Heart left ventricle (tissue), 16 donors: ENCODE measurements at places on chromosomes 11 and 22.

- DNase-seq: no peak
Observed at GRCh38 chr22:18024956-18025720, 777 bp upstream of the MICAL3 start.

- DNase-seq: no peak
Observed at GRCh38 chr22:47310601-47311000, 548.2 kb downstream of the TBC1D22A start.

DNA sequence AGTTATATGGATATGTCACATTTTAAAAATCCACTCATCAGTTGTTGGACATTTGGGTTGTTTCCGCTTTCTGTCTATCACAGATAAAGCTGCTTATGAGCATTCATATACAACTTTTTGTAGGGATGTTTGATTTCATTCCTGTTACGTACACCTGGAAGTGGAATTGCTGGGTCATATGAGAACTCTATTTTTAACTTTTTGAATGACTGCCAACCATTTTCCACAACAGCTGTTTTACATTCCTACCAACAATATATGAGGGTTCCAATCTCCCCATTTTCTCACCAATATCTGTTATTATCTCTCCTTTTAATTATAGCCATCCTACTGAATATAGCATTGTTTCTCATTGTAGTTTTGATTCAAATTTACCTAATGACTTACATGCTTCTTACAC is 172.0 kb downstream of the UVRAG start:
- DNase-seq: no peak

DNA sequence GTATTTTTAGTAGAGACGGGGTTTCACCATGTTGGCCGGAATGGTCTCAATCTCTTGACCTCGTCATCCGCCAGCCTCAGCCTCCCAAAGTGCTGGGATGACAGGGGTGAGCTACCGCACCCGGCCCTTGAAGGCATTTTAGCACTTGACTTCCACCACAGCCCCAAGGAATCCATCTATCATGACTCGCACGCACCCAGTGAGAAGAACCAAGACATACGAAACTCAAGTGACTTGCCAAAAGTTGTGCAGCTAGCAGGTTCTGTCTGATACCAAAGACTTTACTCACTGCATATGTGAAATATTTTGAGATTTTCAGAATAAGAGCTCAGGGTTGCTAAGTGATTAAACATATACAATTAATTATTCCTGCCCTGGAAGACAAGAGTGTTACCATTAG is 21.0 kb downstream of the FLI1 start:
- DNase-seq: no peak

DNA sequence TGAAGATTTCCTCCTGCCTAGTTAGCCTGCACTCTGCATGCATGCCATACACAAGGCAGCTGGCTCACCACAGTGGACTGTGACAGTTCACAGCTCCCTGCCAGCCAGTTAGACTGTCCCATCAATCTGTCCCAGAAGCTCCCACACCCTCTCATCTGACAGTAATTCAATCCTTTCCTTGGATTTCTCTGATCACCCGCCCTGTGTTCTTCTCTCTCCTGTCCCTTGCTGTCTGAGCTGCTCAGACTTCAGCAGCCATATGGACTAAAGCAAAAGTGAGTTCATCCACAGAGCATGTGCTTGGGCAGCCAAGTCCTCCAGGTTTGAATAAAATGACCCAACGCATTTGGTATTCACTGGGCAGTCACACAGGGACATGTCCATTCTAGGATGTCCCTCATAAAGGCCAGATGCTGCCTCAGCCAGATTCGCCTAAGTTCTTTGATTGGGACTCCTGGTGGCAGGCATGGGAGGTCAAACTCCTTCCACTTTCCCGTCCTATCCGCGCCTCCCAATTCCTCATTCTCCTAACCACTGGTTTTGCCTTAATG is 54.5 kb upstream of the ZBTB44 start:
- peak; percentile 21 for DNase-seq

GRCh38 chr22:20027966-20028854 is 7.3 kb downstream of the TANGO2 start:
- no peak for DNase-seq

- no peak for DNase-seq
Observed at GRCh38 chr11:84212468-84213390, 926.6 kb upstream of the CCDC90B start.

GRCh38 chr22:28773461-28773867 is 969 bp downstream of the CCDC117 start:
- no peak for DNase-seq

DNA sequence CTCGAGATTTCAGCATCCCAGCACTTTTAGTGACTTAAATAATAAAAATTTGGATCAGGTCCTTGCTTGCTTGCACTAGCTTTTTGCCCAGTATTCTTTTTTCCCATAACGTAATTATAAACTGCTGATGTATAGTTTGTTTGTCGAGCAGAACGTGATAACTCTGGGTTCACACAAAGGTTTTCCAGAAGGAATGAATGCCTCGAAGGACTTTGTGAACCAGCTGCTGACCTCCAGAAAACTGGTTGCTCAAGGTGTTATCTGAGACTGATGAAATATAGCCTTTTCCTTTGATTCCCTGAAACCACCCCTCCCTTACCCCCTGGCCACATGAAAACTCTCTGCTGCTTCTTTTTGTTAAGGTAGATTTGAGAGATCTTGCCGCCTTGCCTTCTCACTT is 229.1 kb upstream of the CARD18 start:
- no peak for DNase-seq

- no peak for DNase-seq
Observed at GRCh38 chr22:23801238-23801821, 14.6 kb downstream of the SMARCB1 start.

- no peak for DNase-seq
Observed at GRCh38 chr11:48058788-48059187, 78.4 kb downstream of the PTPRJ start.

GRCh38 chr22:44918925-44919392 is 90.8 kb downstream of the PHF21B start:
- no peak for DNase-seq

DNA sequence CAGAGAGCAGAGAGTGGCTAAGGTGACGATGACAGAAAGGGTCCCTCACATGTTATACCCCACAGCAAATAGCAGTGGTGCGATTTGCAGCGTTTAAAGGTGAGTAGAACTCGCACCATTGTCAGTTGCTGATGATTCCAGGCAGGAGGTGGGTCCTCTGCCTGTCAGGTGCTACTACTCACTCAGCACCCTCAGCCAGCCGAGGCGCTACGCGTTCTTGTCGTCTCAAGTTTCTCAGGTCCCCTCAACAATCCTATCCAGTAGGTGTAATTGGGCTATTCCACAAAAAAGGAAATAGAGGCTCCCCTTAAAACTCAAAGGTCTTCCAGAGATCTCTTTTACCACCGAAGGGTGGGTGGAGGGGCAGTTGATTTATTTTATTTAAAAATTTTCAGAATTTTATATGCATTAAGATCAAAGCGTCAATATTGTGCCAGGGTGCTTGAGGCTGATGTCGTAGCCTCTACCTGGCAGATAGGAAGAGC is 18.3 kb downstream of the ELF5 start:
- DNase-seq: no peak

- DNase-seq: no peak
Observed at GRCh38 chr22:35685731-35686130, 31.9 kb upstream of the APOL5 start.

DNA sequence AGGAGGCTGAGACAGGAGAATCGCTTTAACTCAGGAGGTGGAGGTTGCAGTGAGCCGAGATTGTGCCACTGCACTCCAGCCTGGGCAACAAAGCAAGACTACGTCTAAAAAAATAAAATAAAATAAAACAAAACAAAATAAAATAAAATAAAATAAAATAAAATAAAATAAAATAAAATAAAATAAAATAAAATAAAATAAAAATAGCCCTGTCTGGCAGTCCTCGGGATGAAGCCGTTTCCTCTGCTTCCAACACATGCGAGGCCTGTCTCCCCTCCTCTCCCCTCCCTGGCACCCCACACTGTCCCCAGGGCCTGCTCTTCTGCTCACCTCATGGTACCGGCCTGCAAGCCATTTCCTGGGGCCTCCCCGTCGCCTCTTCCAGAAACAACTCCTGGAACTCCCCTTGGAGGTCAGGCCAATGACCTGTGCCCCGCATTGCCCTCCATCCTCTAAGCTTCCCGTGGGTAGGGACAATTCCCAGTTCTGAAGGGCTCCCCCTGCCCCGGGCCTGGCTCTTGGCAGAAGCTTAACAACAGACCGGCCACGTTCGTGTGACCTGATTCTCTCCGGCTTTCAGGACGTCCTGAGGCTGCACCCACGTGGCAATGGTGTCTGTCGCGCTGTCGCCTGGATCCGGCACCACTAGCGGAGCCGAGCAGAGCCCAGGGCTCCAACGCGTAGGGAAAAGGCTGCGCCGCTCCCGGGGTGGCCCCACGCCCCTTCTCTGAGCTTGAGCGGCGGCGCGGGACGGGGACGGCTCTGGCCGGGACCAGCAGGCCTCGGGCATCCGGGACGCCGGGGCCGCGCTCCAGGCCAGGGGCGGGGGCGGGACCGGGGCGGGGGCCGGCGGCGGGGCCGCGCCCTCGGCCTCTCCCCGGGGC is 456 bp upstream of the PARVB start:
- DNase-seq: peak; percentile 84

GRCh38 chr11:83097429-83098075 is 25.9 kb upstream of the RAB30 start:
- no peak for DNase-seq

DNA sequence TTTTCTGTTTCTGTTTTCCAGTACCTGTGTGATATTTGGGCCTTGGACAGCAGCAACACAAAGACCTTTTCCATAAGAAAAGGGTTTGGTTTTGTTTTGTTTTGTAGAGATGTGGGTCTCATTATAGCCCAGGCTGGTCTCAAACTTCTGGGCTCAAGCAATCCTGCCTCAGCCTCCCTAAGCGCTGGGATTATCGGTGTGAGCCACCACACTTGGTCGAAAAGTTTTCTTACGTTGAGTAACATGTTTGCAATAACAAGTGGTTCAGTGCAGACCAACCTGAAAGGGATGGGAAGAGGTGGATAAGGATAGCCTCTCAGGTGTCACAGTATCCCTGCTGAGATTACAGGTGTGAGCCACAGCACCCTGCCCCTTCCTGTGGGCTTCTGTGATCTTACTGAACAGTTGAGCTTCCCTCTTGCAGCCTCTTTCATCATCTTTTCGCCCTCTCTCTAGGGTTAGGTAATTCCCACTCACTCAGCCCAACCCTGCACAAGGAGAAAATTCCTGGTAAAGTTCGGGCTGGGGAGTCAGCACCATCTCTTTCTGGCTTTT is 3.5 kb upstream of the MRPL48 start:
- no peak for DNase-seq

DNA sequence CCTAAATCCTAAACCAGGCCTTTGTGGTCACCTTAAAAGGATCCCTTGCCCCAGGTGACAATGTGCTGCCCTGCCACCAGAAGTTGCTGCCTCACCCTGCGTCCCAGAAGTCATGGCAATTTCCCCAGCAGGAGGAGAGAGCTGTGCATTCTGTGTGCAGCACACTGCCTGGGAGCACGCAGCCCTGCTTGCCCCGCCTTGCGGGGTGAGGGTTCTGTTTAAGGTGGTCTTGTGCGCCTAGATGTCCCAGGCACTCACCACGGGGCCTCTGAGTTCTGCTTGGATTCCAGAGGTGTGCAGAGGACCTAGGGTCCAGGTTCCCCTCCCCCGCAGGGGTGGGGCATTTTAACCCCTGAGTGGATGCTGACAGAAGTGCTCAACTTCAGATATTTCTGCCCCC is 95.0 kb downstream of the GRAMD1B start:
- no peak for DNase-seq

- no peak for DNase-seq
Observed at GRCh38 chr11:72720047-72720446, 32.2 kb downstream of the ARAP1 start.

DNA sequence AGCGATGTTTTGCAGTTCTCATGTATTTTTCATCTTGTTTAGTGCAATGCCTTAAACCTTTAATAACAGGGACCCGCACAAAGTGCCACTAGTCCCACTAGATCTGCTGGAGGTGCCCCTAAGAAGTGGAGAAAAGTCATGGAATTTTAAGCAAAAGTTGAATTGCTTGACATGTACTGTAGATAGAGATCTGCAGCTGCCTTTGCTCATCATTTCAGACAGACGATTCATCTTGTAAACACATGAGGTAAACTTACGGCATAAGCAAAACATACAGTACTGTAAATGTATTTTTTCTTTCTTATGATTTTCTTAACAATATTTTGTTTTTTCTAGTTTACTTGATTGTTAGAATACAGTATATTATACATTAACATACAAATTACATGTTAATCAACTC is 295.6 kb downstream of the CASP12 start:
- DNase-seq: no peak

- no peak for DNase-seq
Observed at GRCh38 chr22:17882162-17882561, 107.9 kb upstream of the BID start.

GRCh38 chr11:118895093-118896039 is 11.7 kb downstream of the CXCR5 start:
- DNase-seq: peak; percentile 56

GRCh38 chr22:48488149-48488551 is 1339.5 kb downstream of the BRD1 start:
- no peak for DNase-seq

DNA sequence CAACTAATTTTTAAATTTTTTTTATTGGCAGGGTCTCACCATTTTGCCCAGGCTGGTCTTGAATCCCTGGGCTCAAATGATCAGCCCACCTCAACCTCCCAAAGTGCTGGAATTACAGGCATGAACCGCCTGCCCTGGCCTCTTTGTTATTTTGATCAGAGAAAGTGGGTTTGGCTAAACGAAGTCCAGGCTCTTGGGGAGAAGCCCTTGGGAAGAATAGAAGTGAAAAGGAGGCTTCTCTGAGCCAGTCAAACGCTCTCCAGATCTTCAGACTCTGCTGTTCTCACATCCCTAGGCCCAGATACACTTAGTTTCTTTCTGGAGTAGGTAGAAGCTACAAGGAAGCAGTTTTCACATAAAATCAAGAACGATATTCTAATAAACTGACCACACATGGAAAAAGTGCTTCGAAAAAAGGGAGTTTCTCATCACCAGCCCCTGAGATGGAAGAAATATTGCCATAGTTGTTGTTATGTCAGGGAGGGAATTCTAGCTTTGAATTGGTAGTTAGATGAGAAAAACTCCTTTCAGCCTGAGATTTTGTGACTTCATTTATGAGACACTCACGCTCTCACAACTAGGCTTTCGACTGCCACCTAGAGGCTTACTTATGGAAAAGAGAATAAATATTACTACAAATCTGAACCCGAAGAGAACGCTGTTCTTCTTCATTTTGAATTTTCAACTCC is 41.7 kb upstream of the AQP11 start:
- DNase-seq: no peak

DNA sequence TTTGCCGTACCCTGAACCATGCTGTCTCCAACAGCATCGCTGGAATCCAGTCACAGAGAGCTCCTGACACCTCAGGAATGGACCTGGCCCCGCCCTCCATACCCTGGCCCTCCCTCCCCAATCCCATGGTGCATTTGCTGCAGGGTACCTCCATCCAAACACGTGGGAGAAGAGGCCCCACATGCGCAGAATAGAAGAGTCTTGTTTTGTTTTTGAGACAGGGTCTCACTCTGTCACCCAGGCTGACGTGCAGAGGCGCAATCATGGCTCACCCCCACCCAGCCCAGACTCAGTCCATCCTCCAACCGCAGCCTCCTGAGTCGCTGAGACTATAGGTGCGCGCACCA is 2.3 kb upstream of the PNPLA2 start:
- no peak for DNase-seq
